COLO829 (cell line): ENCODE measurements at places on chromosomes 1 and 21.

- no peak for DNase-seq
These were observed 62.3 kb downstream of the COL18A1 start for GRCh38 chr21:45467221-45467779.

GRCh38 chr1:214233856-214234634 lies 46.9 kb upstream of the SMYD2 start:
- no peak for DNase-seq

GRCh38 chr1:115082949-115083348 lies 6.4 kb downstream of the TSPAN2 start:
- DNase-seq = no peak

- DNase-seq = no peak
These were observed 330.5 kb upstream of the KAZN start for GRCh38 chr1:14267991-14268390.

DNA sequence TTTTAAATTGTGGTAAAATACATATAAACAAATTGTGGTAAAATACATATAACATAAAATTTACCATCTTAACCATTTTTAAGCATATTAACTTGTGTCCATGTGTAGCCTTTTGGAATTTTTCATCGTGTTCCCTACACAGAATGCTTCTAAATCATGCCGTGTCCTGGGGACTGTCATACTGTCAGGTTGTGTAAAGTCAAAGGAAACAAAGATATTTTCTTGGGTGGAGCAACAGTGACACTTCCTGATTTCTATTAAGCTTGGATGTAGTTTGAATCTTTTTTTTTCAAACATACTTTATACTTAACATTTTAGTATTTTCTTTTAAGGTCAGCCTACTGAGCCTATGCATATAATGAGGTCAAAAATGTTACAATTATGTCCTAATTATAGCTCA lies 32.3 kb downstream of the DOP1B start:
- no peak for DNase-seq

GRCh38 chr1:151347523-151348246 lies 633 bp upstream of the RFX5 start:
- no peak for DNase-seq

- no peak for DNase-seq
These were observed 113.0 kb downstream of the WDR3 start for GRCh38 chr1:118042501-118042900.
